Right forelimb (tissue), 1 donor: ENCODE measurements at places on chromosomes 6 and 20.

GRCh38 chr6:1885576-1886011 lies 275.9 kb downstream of the FOXC1 start:
- DNase-seq = no peak

DNA sequence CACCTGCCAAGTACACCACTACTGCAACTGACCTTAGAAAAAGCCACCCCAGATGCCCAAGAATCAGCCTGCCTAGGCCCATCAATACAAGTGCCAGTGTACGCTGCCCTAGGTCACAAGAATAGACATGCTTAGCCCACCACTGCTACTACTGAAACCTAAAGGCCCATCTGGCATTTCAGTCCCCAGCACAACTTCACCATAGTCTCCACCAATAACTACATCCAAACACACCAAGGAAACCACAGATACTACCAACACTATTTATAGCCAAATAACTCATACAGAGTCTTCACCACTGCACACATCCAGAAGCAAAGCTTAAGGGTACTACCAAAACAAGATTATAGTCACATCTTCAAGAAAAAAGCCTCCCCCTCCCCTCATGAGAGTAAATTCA lies 28.2 kb downstream of the TREML4 start:
- DNase-seq = no peak

DNA sequence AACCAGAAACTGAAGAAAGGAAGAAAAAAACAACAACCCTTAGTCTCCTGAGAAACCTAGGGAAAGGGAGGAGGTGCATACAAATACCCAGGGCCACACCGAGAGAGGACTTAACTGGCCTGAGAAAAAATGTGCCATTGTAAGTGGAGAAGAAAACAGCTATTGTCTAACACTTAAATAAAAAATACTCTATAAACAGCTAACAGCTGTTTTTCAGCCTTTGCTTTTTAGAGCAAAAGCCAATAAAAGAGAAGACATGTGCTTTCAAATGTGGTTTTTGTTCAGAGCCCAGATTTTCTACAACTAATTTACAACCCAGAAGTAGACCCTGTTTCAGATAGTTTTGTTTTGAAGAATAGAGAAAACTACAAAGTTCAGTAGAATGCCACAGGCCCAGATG lies 56.0 kb upstream of the SLC22A16 start:
- DNase-seq = no peak

- DNase-seq = no peak
Observed at GRCh38 chr6:114783083-114783482, 440.3 kb upstream of the HS3ST5 start.

DNA sequence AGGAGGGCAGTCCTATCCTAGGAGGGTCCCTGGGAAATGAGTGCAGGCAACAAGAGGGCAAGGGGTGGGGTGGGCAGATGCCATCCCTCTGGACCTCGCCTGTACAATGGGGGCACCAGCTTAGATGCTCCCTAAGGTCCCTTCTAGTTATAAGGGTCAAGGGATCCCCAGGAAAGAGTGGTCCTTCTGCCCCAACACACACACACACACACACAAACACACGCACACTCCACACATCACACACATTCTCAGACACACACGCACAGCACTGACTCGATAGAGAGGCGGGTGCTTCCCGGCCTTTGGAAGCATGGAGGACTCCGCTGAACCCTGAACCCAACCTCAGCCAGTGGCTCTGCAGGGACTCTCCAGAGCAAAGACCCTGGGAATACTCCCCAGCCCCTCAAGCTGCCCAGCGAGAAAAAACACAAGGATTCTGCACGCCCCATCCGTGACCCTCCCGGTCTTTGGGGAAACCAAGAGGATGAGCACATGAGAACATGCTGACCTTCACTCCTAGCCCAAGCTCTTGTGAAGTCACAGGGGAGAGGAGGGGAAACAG lies 64.6 kb downstream of the MDGA1 start:
- DNase-seq = no peak

GRCh38 chr20:43762911-43763310 lies 36.1 kb upstream of the GTSF1L start:
- DNase-seq = no peak

- DNase-seq = no peak
Observed at GRCh38 chr20:47054945-47055344, 160.3 kb downstream of the EYA2 start.
